ENCODE measurements at places on chromosomes 2 and 18.
A peak's percentile ranks its signal among the peaks of the same experiment; 100 is the strongest.

GRCh38 chr2:192029089-192029488 is 165.6 kb downstream of the TMEFF2 start:
- peak; percentile 46 for DNase-seq

GRCh38 chr2:85095094-85095493 is 38.1 kb upstream of the TCF7L1 start:
- DNase-seq, result no peak

- no peak for DNase-seq
Observed at GRCh38 chr2:100577777-100578176, 15.0 kb downstream of the PDCL3 start.

DNA sequence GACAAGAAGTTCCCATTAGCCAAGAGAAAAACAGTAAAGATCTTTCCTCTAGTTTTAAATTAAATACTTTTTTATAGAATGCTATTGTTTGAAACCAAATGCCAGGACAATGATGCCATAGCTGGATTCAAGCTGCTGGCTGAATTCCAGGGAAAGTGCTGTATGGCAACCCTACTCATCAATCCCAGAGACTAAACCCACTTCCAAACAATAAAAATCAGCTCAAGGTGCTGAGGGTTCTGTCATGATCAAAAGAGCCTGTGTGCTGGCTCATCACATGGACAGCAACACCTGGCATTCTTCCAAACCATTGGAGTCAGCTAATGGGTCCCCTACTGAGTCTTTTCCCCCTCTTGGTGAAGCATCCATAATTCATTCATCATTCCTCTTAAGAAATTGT is 53.7 kb upstream of the PARD3B start:
- DNase-seq, result peak; percentile 26

GRCh38 chr2:118154176-118154575 is 65.9 kb downstream of the INSIG2 start:
- DNase-seq, result no peak

GRCh38 chr2:120740765-120741524 is 5.3 kb downstream of the GLI2 start:
- DNase-seq, result peak; percentile 35

GRCh38 chr2:125330133-125330532 is 1305.0 kb downstream of the CNTNAP5 start:
- no peak for DNase-seq

GRCh38 chr18:46414863-46415262 is 242.2 kb downstream of the LOXHD1 start:
- no peak for DNase-seq

DNA sequence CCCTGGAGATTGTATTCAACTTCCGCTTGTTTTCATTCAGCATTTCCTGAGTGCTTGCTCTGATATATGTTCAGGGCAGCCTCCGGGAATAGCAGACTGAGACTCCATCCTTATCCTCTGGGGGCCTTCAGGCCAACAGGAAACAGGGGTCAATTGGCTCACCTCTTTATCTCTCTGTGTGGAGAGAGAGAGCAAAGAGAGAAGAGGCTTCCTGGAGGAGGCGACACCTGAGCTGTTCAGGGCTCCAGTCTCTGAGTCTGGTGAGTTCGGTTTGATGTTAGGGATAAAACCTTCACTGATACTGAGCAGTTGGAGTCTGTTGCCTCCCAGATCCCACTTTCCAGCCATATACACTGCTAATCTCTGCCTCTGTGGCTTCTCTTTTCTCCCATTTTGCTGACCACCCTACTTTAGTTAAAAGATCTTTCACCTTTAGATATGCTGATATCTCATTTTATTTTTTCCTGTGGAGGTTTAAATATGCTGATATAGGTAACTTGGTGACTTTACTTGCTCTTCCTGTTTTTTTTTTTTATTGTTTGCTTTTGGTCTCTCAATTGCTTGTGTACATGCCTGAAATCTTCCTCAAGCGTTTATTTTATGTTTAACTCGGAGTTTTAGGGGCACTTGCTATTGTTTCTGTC is 56.9 kb downstream of the KCNS3 start:
- peak; percentile 11 for DNase-seq

DNA sequence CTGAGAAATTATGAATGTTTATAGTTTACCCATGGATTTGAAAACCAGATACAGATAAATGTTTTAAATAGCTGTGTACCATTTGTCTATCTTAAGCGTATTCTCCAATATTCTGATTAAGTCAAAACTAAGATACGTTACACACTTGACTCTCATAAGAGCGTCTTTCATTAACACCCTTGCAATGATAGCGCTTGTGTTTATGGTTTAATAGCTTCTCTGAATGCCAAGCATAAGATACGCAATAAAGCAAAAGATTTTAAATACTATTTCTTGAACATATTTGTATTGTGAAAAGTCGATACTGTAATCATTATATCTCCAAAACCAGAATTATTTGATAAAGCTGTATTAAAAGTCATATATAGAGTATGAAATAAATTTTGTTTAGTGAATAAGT is 3.0 kb downstream of the CALCRL start:
- DNase-seq, result no peak

Measured in DMS53 (cell line).